Stimulated activated CD8-positive, alpha-beta memory T cell treated with anti-CD3 and anti-CD28 coated beads, Interleukin-15, amount 100 ng/mL, for 24 hours (primary cell): ENCODE measurements at places on chromosomes 16 and 17.
A peak's percentile ranks its signal among the peaks of the same experiment; 100 is the strongest.

DNA sequence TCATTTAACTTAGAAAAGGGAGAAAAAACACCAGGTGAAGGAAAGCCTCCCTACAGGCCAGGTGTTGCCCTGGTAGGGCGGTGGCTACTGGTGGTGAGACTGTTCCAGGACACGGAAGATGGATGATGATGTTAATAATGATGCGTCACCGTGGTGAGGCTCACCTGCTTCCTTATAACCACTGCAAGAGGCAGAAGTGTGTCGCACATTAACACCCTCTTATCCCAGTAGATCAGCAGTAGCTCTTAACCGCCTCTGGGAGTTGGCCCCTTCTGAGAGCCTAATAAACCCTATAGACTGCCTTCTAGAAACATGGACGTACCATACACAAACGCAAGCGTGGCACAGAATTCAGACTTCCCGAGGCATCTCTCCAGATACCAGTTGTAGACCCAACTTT lies 7.8 kb downstream of the BFAR start:
- DNase-seq = no peak

- no peak for DNase-seq
These were observed 107.5 kb downstream of the ABCA8 start for GRCh38 chr17:68847711-68848110.

DNA sequence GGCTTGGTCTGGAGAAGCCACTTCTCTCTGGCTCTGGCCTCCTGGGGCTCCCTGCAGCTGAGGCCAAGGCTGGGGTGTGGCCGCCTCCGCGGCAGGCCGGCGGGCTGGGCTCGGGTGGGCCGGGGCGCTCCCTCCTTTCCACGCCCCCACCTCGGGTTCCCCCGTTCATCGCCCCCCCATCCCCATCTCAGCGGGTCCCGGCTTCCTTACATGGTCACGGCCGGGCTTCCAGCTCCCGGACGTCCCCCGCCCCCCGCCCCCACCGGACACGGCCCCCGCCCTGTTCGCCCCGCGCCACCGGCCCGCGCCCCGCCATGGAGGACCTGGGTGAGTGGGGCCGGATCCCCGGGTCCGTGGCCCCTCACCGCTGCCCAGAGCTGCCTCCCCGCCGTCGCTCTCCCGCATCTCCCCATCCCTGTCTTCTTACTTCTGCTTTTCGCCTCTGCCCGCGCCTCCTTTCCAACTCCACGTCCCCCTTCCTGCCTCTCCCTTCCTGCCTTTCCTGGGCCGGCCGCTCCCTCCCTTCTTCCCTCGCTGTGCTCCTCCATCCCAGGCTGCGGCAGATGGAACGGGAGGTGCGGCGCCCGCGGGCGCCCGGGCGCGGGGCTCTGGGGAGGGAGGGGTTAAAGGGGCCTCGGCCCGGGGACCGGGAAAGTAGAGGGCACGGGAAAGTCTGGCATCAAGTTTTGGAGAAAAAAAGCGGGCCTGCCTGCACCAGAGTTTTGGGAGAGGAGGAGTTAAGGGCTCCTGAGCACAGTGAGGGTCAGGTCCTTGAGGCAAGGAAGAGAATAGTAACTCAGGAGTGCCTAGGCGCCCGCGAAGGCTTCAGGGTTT lies at the start of gene TGFB1I1:
Gene TGFB1I1 (plus strand): TSS at position 278 of the 834 bp plus-strand sequence. CDS start 37 bp downstream, at position 315.
- DNase-seq = no peak

GRCh38 chr16:56632156-56632847 lies at the start of gene MT1M:
MT1M (plus strand) TSS chr16:56632659; CDS start chr16:56632732, 73 bp downstream.
- DNase-seq = no peak

- DNase-seq = no peak
These were observed 9.3 kb downstream of the RIPOR1 start for GRCh38 chr16:67537636-67538591.

DNA sequence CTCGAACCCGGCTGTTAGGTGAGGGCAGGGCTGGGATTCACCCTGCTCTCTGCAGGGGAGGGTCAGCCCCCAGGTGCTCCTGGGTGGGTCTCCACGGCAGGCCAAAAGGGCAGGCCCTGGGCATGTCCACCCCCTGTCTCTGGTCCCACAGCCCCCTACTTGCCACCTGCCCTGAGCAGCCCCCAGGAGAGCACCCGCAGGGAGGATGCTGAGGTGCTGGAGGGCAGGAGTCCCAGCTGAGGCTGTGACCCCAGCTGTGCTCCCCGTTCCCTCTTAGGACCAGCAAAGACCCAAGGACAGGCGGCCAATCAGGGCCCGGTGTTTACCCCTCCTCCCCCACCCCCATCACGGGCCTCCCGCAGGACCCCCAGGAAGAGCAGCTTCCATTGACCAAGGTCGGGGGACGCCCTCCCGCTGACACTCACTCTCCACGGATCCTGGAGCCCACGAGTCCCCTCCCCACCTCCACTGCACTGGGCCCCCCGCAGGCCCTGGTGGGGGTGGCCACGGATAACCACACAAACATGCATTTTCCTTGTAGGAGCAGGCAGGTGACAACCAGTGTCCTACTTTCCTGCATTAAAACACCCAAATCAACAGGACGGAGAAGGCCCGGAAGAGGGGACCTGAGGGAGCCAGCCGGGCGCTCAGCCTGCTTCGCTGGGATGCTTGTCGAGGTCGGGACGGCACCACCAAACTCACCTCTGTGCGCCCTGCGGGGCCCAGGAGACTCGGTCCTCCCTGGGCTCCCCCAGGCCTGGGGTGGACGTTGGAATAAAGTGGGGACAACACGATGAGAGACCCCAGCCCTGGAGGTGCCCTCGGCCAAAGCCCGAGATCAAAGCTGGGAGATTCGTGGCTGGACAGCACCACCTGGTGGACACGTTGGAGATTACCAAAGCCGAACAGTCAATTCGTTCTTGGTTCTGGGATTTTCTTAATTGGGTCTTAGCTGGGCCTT lies 22.5 kb upstream of the ENPP7 start:
- peak; percentile 13 for DNase-seq

- no peak for DNase-seq
These were observed 43.1 kb downstream of the TBCD start for GRCh38 chr17:82794781-82795482.

GRCh38 chr16:67451061-67451703 lies 20.3 kb downstream of the HSD11B2 start:
- DNase-seq = no peak

DNA sequence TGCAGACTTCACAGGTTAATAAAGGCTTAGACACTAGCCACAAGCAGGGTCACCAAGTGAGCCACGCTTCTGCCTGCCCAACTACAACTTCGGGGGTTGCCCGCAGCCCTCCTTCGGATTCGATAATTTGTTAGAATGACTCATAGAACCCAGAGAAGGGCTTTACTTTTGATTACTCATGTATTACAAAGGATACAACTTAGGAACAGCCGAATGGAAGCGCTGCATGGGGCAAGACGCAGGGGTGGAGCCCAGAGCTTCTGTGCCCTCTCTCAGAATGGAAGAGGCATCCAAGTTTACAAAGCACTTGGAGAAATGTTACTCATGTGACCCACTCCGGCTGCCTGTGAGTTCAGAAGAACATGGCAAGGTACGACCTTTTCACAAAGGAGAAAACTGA lies 7.5 kb upstream of the CDH5 start:
- no peak for DNase-seq

GRCh38 chr17:56319531-56319930 lies 166.3 kb downstream of the ANKFN1 start:
- DNase-seq = no peak

DNA sequence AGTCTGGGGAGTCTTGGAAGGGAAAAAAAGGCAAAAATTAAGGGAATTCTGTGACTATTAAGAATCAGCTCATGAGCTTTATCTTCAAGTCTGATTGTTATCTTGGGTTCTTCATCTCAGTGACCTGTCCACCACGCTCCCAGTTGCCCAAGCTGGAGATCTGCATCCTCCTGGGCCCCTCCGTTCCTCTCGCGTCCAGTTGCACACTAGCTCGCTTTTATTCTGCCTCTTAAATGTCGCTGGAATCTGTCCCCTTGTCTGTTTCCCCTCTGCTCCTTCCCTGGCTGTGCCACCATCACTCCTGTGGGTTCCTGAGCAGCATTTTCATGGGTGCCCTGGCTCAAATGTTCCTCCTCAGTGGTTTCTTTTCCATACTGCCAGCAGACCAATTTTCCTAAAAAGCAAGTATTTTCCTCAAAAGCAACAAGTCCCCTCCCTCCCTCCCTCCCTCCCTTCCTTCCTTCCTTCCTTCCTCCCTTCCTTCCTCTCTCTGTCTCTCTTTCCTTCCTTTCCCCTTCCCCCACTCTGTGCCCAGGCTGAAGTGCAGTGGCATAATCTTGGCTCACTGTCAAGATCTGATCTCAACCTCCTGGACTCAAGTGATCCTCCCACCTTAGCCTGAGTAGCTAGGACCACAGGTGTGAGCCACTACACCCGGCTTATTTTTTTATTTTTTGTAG lies 1.4 kb downstream of the ENDOV start:
- no peak for DNase-seq

- DNase-seq = no peak
These were observed 13.0 kb upstream of the DPEP1 start for GRCh38 chr16:89600427-89600826.

- no peak for DNase-seq
These were observed 118.7 kb upstream of the NLRP1 start for GRCh38 chr17:5702951-5703510.

DNA sequence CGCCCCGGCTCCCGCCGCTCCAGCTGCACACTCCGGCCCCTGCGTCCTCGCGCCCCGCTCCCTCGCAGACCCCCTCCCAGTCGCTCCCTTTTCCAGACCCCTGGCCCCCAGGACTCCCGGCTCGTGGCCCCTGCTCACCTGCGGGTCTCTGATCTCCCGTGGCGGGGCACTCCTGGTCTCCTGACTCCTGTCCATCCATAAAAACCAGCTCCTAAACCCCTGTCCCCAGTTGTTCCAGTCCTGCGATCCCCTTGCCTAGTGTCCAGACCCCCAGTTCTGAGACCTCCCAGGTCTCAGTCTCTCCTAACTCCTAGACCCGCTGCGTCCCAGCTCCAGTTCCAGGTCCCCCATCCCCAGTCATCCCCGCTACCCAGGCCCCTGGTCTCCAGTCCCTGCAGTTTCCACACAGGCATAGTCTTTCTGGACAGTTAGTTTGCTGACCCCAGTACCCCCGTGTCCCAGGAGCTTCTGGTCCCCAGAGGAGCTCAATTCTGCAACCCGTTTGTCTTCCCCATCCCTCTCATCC lies 379 bp downstream of the SNX29 start:
- DNase-seq = no peak

- DNase-seq = no peak
These were observed 47.6 kb downstream of the XPO6 start for GRCh38 chr16:28164140-28164539.

DNA sequence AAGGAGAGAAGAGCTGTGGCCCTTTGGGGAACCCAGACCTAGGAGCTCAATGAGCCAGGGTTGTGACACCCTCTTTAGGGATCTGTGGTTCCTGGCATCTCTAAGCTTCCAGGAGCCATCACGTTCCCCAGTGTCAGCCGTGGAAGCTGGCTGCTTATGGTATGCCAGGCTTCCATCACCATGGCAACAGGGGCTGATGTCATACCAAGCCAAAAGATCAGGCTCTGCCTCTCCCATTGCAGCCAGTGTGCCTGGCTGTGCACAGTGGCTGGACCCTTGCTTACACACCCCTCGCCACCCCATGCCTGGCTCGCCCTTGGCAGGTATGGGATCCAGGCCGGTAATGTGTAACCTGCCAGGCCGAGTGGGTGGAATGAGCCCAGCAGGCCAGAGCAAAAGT lies 91.1 kb downstream of the SSH2 start:
- DNase-seq = no peak

DNA sequence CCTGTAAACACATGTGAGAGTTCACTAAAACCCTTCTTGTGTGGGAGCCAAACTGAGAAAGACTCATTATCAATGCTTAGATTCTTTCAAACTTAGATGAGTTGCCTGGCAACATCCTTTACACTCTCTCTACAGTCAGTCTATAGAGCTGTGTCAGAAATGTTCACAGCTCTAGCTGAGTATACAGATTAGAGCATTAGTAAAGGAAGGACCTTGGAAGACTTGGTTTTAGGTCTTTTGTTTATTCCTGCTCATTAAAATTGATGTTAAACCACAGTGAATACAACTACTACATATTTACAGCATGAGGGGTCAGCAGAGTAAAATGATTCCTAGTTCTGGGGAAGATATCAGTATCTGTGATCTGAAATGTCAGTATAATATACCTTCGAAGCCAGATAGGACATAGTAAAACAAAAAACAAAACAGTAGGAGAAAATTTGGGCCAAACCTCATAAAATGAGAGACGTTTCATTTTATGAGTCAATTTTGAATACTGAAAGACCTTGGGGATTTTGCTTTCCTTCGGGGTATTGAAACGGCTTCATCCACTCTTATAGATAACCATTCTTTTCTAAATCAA lies 186.0 kb downstream of the TANC2 start:
- DNase-seq = no peak

DNA sequence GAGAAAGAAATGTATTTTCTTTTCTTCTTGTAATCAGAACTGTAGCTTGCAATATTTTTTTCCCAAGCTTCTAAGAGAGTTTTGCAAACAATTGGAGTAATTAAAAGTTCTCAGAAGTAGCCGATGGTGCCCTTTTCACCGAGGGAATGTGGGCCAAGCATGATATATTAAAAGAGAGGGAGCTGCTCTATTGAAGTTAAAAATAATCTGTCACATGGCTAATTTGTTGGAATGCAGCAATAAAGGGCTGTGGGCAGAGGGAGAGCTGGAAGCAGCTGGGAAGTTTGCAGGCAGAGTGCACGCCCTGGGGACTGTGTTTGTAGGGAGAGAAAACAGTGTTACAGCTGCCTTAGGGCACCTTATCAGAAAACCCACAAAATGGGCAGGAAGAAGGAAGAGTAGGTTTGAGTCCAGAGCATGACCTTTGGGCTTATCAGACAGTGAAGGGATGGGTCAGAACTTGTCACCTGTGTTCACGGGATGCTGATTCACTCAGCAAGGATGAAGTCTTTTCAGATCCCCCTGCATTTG lies 18.5 kb upstream of the TERF2 start:
- DNase-seq = no peak

GRCh38 chr16:12024429-12024828 lies 47.9 kb downstream of the SNX29 start:
- DNase-seq = no peak

DNA sequence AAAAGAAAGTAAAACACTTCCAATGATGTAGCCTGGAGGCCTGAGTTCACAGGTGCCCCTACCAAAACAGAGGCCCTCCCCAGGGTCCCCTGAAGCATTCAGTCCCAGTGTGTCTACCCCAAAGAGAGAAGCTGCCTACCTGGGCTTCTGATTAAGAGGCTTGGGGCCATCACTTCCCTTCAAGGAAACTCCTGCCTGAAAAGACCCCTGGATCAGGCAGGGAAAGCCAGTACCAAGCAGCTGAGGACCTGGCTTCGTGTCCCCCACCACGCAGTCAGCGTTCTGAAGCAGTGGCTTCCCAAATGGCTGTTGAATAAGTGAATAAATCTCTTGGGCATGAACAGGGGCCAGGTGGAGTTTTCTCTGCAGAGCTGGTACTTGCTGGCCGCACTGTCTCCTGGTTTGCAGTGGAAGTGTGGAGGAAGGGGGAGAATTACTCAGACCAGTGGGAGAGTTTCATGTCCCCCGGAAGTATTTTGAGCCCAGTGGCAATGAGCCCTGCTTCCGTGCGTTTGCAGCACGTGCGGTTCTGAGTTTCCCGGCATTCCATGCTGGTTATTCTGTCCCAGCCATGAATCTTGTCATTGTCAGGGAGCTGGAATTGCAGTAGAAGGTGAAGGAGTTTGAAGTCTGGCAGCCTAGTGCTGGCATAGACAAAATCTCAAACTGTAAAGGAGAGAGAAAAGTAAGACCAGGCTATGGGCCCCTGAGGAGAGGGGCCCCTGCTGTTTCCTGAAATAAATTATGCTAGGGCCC lies 27.0 kb downstream of the RMI2 start:
- DNase-seq = no peak

GRCh38 chr16:57111420-57111819 lies 19.0 kb downstream of the CPNE2 start:
- no peak for DNase-seq
